ENCODE measurements at places on chromosomes 3 and 15.

DNA sequence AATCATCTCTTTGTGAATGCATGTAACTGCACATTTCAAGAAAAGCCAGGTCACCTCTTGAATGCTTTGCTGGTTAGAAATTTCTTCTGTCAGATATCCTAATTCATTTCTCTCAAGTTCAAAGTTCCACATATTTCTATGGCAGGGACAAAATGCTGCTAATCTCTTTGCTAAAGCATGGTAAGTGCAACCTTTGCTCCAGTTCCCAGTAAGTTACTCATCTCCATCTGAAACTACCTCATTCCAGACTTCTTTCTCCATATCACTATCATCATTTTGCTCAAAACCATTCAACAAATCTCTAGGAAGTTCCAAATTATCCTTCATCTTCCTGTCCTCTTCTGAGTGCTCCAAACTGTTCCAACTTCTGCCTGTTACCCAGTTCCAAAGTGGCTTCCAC is 230.6 kb downstream of the ZMAT3 start:
- no peak for DNase-seq

DNA sequence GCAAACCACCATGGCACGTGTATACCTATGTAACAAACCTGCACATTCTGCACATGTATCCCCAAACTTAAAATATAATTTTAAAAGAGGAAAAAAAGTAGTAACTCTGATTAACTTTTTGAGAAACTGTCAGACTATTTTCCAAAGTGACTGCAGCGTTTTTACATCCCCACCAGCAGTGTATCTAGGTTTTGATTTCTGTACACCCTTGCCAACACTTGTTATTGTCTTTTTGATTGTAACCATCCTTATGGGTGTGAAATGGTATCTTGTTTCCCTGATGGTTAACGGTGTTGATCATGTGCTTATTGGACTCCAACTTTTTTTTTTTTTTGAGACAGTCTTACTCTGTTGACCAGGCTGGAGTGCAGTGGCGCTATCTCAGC is 23.0 kb upstream of the ALPK3 start:
- no peak for DNase-seq

DNA sequence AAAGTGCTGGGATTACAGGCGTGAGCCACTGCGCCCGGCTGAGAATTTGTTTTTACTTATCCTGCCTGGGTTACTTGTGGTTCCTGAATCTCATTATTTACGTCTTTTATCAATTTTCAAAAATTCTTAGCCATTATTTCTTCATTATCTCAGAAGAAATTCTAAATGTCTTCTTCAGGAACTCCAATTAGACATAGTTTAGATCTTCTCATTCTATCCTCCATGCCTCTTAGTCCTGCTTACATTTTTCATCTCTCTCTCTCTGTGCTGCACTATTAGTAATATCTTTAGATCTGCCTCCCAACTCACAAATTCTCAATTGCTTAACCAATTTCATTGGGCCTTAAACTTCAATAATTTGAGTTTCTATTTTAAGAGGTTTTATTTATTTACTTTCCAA is 124.4 kb upstream of the MRPS22 start:
- no peak for DNase-seq

GRCh38 chr3:127808197-127808596 is 14.1 kb downstream of the MGLL start:
- no peak for DNase-seq

DNA sequence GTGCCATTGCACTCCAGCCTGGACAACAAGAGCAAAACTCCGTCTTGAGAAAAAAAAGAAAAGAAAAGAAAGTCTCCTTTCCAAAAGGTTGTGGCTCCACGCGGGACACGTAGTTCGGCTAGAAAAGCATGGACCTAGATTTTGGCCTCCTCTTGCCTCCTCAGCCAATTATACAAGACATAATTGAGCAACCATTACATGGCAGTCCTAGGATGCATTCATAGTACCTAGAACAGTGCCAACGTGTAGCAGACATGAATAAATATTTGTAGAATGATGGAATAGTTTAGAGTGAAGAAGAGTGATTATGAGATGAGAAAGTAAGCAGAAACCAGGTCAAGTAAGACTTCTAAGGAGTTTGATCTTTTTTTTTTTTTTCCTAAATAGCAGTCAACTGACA is 112.5 kb downstream of the ZNF609 start:
- no peak for DNase-seq

All from effector CD4-positive, alpha-beta T cell (primary cell).